ENCODE measurements at places on chromosomes 3 and 15.
A peak's percentile ranks its signal among the peaks of the same experiment; 100 is the strongest.

DNA sequence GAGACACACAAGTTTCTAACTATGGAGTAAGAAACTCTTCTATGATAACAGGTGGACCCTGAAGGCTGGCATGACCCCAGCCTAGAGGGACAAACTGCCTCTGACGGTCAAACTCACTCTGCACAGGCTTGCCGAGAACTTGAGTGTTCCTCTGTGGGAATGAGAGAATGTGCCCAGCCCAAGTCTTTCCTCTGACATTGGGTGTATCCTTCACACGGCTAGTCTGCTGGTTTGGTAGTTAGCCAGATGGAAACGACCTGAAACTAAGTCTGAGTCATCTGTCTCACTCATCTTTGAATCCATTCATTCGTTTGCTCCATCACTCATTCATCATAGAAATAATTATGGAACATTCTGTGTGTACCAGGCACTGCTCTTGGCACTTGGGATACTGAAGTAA, 198.4 kb downstream of the ATP10A start:
- DNase-seq: no peak

GRCh38 chr3:87206070-87206469, 21.0 kb upstream of the CHMP2B start:
- no peak for DNase-seq

DNA sequence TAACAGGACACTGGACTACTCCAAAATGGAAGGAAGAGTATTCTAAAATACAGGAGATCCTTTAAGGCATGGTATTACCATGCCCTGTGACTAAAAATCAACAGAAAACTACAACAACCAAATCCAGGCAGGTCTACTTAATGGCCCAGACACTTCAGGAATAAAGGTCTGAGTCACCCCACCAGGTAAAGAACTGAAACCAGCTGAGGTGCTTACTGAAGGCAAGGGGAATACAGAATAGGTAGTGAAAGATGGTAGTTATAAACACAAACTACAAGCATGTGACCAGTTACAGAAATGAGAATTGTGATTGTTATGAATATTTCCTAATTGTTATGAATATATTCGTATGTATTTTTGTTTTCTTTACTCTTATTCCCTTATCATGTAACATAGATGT, 13.4 kb downstream of the IFT57 start:
- DNase-seq: no peak

DNA sequence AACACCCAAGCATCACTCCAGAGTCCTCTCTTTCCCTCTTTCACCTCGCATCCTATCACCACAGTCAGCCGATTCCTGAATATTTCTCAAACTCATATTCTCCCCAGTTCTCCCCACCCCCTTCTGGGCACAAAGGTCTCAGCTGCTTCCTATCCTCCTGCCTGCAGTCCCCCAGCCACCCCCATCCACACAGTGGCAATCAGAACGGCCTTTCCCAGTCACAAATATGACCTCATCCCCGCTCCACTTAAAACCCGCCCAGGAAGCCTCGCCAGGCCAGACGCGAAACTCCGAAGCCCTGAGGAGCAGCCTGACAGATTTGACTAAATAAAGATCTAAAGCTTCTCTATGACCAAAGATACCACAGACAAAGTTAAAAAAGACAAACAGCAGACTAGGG, 49.9 kb upstream of the LINGO1 start:
- no peak for DNase-seq

DNA sequence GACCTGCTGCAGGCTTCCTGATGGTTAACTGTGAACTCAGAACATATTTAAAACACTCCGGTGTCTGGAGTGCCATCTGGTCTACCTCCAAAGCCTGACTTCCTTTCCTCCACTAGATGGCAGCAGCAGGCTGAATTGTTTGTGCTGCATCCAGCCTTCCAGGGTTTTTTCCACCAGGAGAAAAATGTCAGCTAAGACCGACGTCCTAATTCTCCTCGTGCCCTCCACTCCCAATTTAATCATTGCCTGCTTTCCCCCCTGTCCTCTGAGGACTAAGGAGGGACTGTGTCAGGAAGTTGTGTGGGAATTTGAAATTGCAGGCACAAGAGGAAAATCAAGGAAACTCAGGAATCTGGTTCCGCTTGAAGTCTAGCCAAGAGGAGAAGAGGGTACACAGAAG, 165.2 kb upstream of the UMPS start:
- DNase-seq: peak; percentile 94

- no peak for DNase-seq
Observed at GRCh38 chr3:72820415-72820814, 27.8 kb downstream of the SHQ1 start.

- no peak for DNase-seq
Observed at GRCh38 chr15:94234300-94234699, 2.9 kb downstream of the MCTP2 start.

DNA sequence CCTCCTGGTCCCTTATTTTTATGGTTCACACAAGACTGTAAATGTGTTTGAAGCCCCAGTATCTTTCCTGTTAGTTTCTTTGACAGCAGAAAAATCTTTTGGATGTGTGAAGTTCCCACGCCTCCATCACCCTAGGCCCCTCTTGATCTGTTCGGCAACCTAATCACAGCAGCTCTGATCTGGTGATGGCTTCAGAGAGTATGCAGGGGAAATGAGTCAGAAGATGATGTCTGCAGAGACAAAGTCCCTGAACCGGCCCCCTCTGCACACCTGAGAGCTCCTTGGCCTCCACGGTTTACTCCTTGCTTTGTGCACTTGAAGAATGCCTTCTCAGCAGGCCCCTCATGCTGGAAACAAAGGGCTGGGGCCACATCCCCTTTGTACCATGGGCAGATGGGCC, 63.5 kb downstream of the CLDN11 start:
- no peak for DNase-seq

- DNase-seq: no peak
Observed at GRCh38 chr3:124059580-124059979, 67.7 kb upstream of the ROPN1 start.

DNA sequence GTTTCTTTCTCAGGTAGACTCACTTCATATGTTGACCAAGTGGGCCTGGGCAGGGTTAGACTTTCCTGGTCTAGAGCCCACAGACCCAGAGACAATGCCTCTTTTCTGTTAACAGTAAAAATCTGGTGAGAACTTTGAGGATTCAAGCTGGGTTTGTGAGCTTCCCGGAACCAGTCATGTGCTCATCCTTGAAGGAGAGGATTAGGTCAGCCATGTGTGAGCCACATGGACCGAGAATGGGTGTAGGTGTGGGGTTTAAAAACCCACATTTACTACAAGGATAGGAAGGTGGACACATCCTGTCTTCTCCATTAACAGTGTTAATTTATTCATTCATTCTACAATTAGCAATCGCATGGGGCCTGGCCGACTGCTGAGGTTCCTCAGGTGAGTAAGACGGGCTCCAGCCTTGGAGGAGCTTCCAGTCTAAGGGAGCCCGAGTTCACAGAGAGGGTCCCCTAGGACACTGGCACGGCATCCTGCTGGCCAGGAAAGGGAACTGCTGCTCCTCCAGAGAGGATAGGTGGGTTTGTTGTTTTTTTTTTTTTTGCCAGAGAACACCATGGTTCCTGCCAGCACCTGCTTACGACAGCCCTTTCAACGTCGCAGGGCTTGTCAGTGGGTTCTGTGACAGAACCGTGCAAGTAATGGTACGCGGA, 69.0 kb downstream of the SQOR start:
- no peak for DNase-seq

GRCh38 chr3:127597020-127597771, 1.0 kb upstream of the MCM2 start:
- peak; percentile 90 for DNase-seq

DNA sequence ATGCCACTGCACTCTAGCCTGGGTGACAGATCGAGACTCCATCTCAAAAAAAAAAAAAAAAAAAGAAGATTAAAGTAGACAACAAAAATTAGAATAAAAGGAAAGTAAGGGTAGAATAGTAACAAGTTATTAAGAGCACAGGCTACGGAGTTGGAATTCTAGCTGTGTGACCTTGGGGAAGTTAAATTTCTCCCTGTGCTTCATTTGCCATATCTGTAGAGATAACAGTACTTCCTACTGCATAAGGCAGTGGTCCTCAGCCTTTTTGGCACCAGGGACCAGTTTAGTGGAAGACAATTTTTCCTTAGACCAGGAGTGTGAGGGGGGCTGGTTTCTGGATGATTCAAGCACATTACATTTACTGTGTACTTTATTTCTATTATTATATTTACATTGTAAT, 28.7 kb upstream of the TMEM42 start:
- DNase-seq: no peak

DNA sequence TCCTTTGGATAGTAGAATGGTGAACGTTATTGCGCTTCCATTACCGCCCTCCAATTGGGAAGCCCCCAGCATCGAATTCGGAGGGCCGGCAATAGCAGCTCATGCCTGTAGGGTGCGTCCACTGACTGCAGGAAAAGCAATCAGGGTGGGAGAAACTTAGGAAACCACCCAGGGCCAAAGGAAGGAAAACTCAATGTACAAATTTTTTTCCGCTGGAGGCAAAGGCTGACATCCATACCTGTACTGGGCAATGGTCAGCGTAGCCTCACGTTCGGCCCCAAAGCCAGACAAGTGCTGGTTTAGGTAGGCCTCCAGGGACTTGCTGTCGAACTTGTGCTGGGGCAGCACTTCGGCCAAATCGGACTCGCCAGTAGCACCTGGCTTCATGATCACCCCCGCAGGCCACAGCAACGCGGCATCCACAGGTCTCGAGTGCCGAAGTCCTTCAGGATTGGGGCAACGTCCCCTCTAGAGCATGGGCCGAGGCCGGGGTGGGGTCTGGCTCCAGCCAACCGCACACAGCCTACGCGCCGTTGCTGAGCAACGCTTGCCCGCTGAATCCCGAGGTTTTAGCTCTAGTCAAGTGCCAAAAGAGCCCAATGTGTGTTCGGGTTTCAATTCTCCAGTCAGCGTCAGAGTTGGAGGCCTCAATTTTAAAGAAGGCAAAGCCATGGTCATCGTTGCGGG, at the start of gene ACAD11:
TSS of gene ACAD11 (minus strand) at position 445 of the 687 bp plus-strand sequence. CDS start at position 387, 58 bp downstream.
- peak; percentile 87 for DNase-seq

- DNase-seq: no peak
Observed at GRCh38 chr3:74469713-74470112, 144.7 kb downstream of the CNTN3 start.

GRCh38 chr3:82224661-82225060, 463.2 kb upstream of the GBE1 start:
- peak; percentile 85 for DNase-seq

DNA sequence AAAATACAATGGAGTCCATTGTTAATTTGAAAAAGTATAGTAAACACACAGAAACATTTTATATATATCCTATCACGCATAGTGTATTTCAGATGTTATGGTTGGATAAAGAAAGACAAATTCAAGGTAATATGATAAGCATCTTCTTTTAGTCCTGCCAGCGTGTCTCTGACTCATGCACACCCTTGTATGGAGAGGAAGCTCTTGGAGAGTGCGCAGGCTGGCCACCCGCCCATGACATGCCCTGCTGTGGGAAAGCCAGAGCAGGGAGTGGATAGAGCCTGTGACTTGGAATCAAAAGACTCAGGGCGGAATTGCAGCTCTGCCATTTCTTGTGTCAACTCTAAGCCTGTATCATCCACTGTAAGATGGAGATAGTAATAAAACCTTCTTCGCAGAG, 23.0 kb upstream of the COPG1 start:
- DNase-seq: no peak

- DNase-seq: no peak
Observed at GRCh38 chr3:111604119-111604518, 9.0 kb upstream of the ZBED2 start.

DNA sequence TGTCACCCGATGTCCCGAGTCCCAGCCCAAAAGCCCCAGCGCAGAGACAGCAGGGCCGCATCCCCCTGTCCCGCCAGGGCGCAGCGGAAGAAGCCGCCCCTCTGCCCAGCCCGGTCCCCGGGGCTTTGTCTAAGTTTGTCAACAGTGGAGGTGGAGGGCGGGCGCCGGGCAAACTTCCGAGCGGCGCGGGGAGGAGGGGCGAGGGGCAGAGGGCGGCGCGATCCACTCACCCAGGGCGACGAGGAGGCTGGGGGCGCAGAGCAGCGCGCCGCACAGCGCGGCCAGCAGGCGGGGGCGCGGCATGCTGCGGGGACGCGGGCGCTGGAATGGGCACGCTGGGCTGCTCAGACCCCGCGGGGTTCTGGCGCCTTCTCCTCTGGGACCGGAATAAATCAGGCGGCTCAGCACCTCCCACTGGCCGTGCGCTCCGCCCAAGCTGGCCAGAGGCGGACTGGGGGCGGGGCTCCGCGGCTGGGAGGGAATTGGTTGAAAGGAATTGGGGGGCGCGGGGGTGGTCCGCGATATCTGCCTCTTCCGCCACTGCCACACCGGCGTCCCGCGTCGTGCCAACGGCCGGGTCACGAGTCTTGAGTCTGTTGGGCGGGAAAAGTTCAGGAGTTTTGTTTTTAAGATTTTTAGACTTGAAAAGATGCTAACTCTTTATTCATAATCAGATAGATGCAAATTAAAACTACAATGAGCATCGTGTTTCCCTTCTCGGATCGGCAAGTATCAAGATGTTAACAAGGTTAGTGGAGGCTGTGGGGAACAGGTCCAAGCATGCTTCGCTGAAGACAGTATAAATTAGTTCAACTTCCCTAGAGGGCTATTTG, at the start of gene MFGE8:
TSS of gene MFGE8 (minus strand) at position 363 of the 833 bp plus-strand sequence. CDS start at position 303, 60 bp downstream.
- DNase-seq: peak; percentile 90

- no peak for DNase-seq
Observed at GRCh38 chr3:10957976-10958749, 34.4 kb upstream of the SLC6A1 start.

DNA sequence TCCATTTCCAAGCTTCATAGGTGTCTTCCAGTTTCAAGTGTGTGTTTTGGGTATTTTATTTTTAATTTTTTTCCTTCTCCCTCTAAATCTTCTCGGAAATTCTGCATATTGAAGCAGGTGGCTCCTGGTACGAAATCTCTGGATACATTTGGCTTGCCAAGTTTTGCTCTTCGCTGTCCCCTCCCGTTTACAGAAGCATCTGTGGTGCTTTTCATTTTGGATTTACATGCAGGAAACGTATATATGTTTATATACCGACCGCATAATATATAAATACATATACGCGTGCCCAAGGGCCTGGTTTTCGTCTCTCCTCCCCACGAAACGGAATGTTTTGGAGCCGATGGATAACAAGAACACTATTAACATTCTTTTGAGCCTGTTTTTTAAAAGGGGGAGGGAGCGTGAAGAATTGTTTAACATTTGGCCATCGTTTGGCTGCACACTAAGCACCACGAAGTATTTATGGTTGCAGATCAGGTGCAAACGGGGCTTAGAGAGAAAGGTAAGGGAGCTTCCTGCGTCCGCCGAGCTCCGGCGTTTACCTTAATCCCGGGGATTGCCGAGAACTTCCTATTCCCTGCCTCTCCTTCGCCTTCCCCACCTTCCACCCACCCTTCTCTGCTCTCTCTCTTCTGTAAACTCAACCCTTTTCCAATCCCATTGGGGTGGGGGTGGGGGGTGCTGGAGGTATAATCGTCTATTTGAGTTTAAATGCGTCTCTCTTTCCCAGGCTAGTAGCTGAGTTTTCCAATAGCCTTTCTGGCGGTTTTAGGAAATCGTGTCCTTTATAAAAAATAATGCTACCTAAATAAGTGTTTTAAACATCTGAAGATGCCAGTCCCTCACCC, 1.1 kb upstream of the NLGN1 start:
- DNase-seq: peak; percentile 64

DNA sequence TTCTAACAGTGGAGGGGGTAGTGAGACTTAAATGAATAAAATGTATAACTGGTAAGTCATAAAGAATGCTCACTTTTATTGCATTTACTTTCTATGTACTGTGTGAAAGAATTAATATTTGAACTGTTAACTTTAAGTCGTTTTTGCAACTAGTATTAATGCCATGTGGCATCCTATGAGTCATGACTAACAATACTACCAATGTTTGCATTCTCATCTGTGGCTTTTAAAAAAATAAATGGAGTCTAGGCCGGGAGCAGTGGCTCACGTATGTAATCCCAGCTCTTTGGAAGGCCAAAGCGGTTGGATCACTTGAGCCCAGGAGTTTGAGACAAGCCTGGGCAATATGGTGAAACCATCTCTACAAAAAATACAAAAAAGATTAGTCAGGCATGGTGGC, 5.2 kb downstream of the C3orf49 start:
- DNase-seq: no peak

Data from NCI-H82 (cell line).